ENCODE measurements at places on chromosomes 4 and X. TPM values are rescaled to one million over a fixed set of nuclear protein-coding genes. Genes with fewer than 3 reads are reported as not detected.

DNA sequence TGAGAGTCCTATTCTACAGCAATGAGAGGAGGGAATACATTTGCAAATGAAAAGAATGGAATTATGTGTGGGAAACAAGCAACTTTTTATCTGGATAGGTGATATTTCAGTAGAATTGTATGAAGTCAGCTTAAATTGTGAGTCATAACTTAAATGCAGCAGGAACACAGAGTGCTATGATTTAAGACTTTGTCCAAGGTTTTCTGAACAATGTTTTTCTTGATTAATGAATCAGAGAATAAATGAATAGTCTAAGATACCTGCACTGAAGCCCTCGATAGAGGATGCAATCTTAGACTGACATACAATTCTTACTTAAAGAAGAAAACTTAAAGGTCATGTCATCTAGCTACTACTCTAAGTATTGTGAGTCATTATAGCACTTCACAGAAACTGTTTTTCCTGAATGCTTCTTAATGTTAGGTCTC lies 8.0 kb downstream of the ARHGEF38 start:
- no peak for DNase-seq

DNA sequence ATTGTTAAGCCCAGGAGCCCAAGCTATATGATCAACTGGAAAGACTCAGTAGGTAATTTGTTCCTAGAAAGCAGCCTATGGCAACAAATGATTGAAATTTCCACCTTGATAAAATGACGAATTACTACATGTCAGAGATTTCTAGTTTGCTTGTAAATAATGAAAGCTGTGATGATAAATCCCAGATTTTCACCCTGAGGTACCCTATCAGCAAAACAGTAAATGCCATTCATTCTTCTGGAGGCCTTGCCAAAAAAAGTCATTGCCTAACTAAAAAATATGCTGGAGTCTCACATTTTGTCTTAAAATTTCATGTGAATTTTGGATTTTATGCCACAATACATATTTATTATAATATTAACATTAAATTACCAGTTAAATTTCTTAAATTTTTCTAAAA lies 71.3 kb downstream of the PPEF2 start:
- DNase-seq, result no peak

DNA sequence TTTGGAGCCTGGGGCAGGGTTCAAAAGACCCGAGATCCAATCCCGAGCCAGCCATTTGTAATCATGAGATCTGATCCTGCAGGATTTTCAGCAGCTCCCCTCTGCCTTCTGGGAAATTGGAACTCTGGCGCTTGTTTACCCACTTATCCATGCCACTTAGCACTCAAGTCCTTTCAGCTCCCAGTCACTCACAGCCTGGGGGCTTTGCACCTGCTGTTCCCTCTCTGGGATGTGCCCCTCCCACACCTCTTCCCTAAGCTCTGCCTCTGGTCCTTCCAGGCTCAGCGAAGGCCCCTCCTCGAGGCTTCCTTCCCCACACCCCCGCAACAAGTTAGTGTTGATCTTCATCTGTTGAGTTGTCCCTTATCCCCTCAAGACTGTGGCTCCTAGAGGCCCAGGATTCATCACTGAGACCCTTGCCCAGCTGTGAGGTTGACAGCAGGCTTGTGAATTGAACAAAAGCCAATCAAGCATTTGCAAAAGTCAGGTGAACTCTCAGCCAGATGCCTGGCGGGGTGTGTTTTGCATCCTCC lies 99.1 kb upstream of the AFAP1 start:
- no peak for DNase-seq

DNA sequence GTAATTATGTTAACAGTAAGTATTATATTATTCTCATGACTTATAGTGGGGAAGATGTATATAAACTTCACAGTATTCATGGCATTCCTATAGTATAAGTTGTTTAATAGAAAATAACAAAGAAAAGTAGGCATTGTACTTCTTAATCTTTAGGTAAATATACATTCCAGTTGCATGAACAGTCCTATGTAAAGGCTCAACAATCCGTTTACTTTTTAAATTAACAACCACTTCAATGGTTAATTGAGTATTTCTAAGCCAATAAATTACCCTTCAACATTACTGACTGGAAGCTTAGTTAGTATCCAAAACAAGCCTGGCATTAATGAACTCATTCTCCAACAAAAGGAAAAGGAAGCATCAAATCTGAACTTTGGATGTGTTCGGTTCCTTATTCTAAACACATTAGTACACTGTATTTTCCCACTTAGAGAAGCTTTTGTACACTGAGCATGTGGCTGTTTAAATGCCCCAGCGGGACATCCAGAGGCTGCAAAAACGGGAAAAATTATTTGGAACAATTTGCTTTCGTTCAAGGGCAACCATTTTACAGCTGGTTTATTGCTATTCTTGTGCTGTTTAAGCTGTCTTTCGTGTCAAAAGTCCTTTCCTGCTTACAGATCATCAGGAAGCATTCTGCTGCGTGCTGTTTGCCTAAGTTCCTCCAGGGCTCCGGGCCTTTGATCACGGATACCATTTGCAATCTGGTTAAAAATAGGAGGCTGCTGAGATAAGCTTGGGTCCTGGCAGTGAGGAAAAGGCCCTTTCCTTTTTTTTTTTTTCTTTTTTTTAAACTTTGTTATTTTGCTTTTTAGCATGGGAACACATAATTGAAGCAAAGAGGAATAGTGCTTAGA lies 460.3 kb downstream of the SPRY1 start:
- no peak for DNase-seq

DNA sequence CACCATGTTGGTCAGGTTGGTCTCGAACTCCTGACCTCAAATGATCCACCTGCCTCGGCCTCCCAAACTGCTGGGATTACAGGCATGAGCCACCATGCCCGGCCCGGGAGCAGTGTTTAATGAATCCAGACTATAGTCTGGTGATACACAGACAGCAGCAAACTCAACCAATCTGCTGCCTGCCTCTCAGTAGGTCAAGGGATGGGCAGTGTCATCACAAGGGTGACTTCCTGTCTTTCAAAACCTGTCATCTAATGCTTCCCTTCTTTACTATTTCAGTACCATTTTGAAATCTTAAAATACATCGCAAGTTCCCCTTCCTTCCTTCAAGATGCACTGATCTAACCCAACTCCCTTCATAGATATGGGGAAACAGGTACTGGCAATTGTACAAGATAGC lies 8.4 kb downstream of the RPL39 start:
- DNase-seq, result no peak

- DNase-seq, result no peak
Measured at GRCh38 chr4:99625369-99625768, 32.3 kb downstream of the C4orf54 start.

The FRMPD3 gene
- 0.49 TPM for polyA plus RNA-seq

The TCEAL5 gene
- 17.8 TPM for polyA plus RNA-seq

The CXorf51A gene
- polyA plus RNA-seq, result not detected

- no peak for DNase-seq
Measured at GRCh38 chrX:72573158-72573511, 492 bp upstream of the HDAC8 start.

DNA sequence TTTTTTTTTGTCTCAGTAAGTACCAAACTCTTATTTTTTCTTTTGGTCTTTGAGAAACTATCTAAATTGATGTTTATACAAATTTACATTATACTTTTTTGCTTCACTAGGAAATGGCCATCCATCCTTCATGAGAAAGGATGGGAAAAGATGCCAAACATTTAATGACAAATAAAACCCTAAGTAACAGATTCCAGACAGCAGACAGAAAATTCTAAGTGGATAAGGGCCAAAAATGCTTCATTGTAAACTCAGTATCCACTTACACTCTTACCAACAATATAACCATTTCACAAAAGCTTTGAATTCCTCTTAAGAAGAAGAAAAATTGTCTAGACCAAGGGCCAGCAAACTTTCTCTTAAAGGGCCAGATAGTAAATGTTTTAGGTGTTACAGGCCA lies 3.5 kb downstream of the GUCY1B1 start:
- DNase-seq, result no peak

GRCh38 chrX:71998836-71999509 lies 88.3 kb downstream of the NHSL2 start:
- no peak for DNase-seq

The RPS6KA6 gene
- 19.8 TPM for polyA plus RNA-seq

The SLC9B1 gene
- polyA plus RNA-seq, result 4.3 TPM

The APBB2 gene
- polyA plus RNA-seq, result 55.8 TPM

Measured in renal cortex interstitium (tissue), 15 donors.